ENCODE measurements at places on chromosomes 1 and 21. TPM values are rescaled to one million over a fixed set of nuclear protein-coding genes. Genes with fewer than 3 reads are reported as not detected.

ST6GALNAC5 gene
- 0.71 TPM for total RNA-seq

- DNase-seq, result no peak
Measured at GRCh38 chr1:210779269-210779668, 354.7 kb downstream of the KCNH1 start.

PTPN7 gene
- total RNA-seq, result 1.3 TPM

GRCh38 chr1:3368711-3369445 is 85.6 kb upstream of the ARHGEF16 start:
- DNase-seq, result no peak

DNA sequence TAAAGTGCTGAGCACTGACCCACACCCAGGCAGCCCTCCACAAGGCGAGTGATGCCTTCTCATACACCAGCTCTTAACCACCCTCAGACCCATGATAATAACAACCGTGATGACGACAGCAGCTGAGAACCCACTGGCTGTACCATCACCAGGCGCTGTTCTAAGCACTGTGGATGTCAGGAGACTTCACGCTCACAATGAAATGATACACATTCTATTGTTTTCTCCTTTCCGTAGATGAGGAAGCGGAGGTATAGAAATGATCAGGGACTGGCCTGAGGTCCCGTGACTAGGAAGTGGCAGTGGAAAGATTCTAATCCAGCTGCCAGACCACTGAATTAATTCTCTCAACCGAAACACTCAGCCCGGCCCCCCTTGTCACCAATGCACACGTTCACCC is 32.6 kb downstream of the SDC3 start:
- no peak for DNase-seq

SPRR2D gene
- total RNA-seq, result not detected

HOOK1 gene
- total RNA-seq, result 7.6 TPM

RPF1 gene
- 28.5 TPM for total RNA-seq

GRCh38 chr21:15809818-15810217 is 80.0 kb downstream of the USP25 start:
- DNase-seq, result no peak

DNA sequence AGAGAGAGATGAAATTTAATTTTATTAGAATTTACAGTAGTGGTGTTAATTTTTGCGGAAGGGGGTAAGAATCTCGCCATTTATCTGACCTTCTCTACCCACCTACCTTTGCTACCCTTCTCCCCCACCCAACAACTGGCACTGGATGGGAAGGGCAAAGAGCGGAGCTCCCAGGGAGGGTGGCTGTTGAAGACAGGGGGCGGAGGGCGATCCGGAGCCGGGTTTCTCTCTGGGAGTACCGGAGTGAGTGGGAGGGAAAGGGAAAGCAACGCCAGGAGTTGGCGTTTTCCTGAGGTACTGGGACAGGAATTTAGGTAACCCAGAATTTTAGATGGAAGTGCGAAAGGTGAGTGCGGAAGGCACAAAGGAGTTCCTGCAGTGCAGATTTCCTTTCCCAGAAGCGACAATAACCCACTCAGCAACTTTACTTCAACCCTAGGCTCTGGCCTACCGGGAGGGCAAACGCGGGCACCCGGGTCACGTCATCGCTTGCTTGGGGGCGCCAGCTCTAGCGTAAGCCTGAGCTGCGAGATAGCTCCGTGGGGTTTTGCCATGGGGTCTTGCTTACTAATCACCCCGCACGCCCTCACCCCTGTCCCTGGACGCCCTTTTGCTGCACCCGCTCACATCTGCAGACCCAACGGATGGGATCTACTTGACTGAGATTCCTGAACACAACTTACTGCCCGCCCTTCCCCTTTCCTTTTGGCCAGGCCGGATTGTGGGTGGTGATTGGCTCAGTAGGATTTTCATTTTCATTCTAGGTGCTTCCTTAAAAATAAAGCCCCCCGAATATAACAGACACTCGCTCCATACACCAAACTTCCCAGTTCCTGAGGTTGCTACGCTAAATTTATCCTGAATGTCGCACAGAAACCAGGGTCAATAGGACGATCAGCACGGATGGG is 413.0 kb upstream of the ESRRG start:
- no peak for DNase-seq

DNA sequence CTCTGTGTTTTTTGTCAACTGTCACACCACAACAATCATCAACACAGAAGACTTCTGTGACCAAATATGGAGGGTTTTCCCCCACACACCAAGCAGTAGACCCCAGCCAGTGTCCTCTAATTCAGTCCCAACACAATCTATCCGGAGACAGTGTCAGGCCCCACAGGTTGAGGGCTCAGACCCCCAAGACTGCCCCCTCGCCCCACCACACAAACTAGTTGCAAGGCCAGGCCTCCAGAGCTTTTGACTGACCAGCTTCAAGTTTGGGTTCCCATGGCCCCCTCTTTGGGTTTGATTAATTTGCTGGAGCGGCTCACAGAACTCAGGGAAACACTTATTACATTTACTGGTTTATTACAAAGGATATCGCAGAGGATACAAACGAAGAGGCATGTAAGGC is 37.2 kb downstream of the NEK2 start:
- no peak for DNase-seq

PNRC2 gene
- total RNA-seq, result 84.2 TPM

GRCh38 chr1:152440635-152441471 is 26.8 kb upstream of the CRNN start:
- peak; percentile 79 for DNase-seq

DNA sequence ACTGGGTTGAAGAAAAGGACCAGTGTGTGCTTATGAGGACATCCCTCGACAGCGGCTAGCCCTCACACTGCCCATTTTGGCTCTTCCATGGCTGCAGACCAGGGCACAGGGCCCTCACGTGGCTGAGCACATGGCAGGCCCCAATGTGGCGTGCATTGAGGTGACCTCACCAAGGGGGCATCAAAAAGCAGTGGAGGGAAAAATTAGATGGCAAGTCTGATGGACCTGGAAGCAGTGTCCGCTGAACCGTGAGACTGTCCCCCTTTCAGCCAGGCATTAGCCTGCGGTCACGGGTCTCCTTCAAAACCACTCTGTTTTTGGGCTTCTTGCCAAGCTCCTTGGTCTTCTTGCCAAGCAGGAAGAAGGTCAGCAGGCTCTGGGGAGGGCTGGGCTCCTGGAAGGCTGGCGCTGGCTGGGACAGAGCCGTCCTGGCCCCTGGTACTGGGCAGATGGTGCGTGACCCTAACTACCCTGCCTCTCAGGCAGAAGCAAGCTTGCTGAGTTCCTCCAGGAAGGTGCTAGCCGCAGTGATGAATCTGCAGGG is 30.8 kb downstream of the TRIM67 start:
- DNase-seq, result peak; percentile 56

DNA sequence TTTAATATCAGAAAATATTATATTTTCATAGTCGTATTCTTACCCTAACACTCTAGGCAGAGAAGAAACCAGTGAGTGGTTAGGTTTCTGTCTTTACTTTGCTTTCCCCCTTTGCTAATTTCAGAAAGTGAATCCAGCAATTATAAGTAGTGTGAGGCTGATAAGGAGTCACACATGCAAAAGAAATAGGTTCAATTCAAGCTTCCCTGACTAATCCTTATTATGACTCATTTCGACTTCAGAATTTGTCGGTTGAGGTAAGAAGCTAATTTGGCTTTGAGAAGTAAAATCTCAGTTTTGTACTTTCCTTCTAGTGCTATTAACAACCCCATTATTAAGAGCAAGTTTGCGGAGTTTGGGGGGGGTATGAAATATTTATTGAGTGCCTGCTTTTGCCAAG is 22.4 kb downstream of the ESRRG start:
- DNase-seq, result no peak

CA14 gene
- total RNA-seq, result 8.7 TPM

GRCh38 chr1:106396020-106396419 is 660.5 kb upstream of the PRMT6 start:
- DNase-seq, result no peak

- DNase-seq, result no peak
Measured at GRCh38 chr1:65765631-65766030, 27.1 kb upstream of the PDE4B start.

DNA sequence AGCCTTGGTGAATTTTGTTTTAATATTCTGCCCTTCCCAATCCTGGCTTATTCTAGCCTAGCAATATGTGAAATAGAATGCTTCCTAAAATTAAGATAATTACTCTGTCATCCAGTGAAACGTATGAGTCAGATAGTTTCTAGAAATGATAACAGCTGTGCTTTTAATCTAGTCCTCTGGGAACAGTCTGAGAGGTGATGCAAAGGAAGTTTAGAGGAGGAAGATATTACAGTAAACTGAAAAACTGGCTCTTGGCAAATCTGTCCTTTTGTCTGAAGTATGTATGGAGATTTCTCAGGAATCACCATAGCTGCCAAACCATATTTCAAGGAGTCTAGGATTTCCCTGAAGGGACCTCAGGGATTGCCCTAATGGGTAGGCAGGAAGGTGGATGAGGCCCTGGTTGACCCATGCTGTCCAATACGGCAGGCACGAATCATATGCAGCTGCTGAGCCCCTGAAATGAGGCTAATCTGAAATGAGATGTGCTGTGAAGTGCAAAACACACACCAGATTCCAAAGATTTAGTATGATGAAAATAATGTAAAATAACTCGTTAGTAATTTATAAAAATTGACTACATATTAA is 70.8 kb upstream of the LBR start:
- no peak for DNase-seq

PRR9 gene
- total RNA-seq, result not detected

GRCh38 chr1:6515771-6516170 is 24.3 kb upstream of the PLEKHG5 start:
- no peak for DNase-seq

DNA sequence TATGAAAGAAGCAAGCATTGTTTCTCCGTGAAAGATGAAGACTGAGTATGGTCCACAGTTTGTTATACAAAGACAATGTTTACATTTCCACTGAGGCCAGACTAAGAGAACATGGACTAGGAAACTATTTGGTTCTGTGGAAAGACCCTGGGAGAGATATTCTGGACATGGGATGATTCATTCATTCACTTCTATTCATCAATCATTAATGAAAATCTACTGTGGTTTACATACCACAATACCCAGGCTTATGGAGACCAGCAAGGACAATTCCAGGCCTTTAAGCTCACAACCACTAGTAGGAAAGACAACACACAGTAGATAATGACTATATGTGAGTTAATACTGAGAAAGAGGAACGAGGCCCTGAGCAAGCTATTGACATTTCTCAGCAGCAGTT is 125.4 kb downstream of the TBX15 start:
- DNase-seq, result no peak

TMEM200B gene
- total RNA-seq, result 4.0 TPM

DNA sequence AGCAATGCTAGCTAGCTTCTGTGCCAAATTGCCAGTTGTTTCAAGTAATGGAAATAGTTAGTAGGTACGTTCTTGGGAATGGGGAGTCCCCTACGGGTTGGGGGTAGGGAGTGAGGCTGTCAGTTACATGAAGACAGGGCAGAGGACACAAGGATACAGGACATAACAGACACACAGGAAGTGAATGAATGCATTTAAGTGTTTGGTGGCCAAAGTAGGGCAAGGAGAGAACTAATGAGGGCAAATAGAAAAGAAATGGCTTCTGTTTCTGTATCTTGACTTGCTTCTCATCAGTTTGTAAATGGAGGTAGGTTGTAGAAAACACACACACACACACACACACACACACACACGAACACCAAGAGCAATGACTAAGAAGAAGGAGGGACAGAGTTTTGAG is 142.2 kb downstream of the S1PR1 start:
- DNase-seq, result no peak

GRCh38 chr1:94094469-94095111 is 26.4 kb downstream of the ABCA4 start:
- DNase-seq, result peak; percentile 80

GRCh38 chr1:40746344-40747090 is 37.1 kb upstream of the KCNQ4 start:
- no peak for DNase-seq

DNA sequence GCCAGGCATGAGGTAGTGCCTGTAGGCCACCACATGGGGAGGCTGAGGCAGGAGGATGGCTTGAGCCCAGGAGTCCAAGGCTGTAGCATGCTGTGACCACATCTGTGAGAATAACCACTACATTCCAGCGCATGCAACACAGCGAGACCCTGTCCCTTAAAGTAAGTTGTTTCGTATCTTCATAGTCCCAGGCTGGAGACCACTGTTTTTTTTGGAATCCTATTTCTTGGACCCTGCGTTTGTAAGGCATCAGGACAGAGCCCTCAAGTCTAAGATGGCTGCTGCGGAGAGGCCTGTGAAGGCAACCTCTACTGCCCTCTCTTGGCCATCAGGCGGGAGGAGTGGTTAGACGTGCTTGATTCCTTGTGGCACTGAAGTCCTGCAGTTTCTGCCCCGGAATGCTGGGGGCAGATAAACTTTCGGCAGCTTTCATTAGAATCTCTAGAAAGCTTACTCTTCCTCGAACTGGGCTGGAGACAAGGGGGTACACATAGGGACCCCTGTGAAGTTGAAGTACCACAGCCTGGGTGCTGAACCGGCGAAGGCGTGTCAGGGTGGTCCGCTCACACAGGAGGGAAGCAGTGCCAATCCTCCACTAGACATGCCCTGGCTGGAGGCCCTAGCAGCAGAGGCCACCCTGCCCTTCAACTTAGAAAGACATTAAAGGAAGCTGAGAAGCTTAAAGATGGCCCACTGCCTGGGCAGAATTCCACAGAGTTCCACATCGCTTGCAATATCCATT is 36.6 kb downstream of the RABIF start:
- no peak for DNase-seq

CADM3 gene
- 15.3 TPM for total RNA-seq

FAM72B gene
- 0.68 TPM for total RNA-seq

VAMP3 gene
- total RNA-seq, result 77.1 TPM

- DNase-seq, result no peak
Measured at GRCh38 chr1:82511441-82511840, 710.7 kb downstream of the ADGRL2 start.

CATSPERE gene
- 0.59 TPM for total RNA-seq

- DNase-seq, result no peak
Measured at GRCh38 chr1:60088620-60089155, 15.1 kb upstream of the C1orf87 start.

SGIP1 gene
- 3.4 TPM for total RNA-seq

NPHP4 gene
- 7.3 TPM for total RNA-seq

DNA sequence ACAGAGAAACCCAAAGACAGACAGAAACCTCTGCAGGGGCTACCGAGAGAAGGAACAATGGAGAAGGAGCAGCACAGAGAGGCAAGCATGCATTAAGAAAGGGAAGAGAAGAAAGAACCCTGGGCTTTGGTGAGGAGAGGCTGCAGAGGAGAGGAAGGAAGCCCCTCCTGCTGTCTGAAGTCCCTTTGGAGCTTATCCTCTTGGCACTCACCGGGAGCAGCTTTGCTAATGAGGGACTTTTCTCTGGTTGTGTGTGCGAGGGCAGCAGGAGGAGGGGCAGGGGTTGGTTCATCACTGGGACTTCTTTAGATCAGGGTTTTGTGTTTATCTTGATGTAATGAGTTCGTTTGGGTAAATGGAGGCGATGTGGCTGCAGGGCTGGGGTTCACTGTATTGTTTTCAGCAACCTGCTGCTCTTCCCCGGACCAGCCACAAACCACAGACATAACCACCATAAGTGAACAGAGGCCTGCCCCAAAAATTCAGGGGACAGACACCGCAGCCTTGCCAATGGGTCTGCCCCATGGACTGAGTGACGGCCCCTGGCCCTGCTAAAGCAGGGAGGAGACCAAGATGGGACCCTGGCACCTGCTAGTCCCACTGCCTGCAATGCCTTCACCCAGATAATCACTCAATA is 100.6 kb downstream of the KCND3 start:
- no peak for DNase-seq

ECE1 gene
- 66.2 TPM for total RNA-seq

- no peak for DNase-seq
Measured at GRCh38 chr1:91900562-91900961, 14.6 kb upstream of the TGFBR3 start.

PTPN22 gene
- total RNA-seq, result 1.6 TPM

- no peak for DNase-seq
Measured at GRCh38 chr1:22889213-22889827, 83.3 kb downstream of the LACTBL1 start.

All from left cardiac atrium (tissue), 4 donors.